Aorta (tissue), 5 donors: ENCODE measurements at places on chromosomes 4 and X. TPM values are rescaled to one million over a fixed set of nuclear protein-coding genes. Genes with fewer than 3 reads are reported as not detected.

The FAM50A gene
- polyA plus RNA-seq: 138 TPM

The PARM1 gene
- polyA plus RNA-seq: 112 TPM

- peak; percentile 79 for DNase-seq
Observed at GRCh38 chrX:101659601-101660063, at the start of gene ARMCX2. ARMCX2 (minus strand) TSS chrX:101659850; CDS start chrX:101657588, 2,262 bp downstream.

DNA sequence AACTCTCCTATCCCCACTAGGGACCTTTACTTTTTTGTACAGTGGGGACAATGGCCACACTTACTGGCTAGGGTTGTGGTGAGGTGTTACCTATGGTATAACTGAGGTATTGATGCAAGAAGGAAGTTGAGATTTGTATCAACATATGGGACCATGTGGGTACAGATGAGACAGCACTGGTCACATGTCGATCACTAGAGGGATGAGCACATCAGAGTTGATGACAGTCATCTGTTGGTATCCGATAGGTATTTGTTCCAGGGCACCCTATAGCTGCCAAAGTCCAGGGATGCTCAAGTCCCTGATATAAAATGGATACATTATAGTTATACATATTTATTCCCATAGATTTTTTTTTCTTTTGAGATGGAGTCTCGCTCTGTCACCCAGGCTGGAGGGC, 12.6 kb upstream of the SLC10A3 start:
- no peak for DNase-seq

- no peak for DNase-seq
Observed at GRCh38 chrX:21295246-21295820, 78.9 kb upstream of the CNKSR2 start.
